DMS79 (cell line): ENCODE measurements at places on chromosomes 3 and 15.

GRCh38 chr15:57356636-57357035 is 19.7 kb upstream of the CGNL1 start:
- no peak for DNase-seq

DNA sequence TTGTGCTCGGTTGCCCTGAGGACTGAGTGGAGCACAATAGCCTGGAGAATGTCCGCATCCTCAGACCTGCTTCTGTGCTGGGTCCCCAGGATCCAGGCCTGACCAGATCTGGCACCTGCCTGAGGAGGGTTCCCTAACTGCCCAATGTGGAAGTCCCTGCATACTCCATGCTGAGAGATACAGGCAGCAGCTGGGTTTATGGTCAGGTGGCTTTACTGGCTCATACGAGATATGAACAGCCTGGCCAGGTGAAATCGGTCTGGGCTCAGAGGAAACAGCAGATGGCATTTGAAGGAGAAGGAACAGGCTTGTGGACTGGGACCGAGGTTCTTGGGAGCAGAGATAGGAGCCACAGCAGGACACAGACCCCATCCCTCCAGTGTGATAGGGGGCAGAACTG is 18.2 kb upstream of the KIF23 start:
- no peak for DNase-seq

- no peak for DNase-seq
Measured at GRCh38 chr15:68610825-68611224, 32.0 kb downstream of the CORO2B start.

GRCh38 chr3:32296251-32297204 is 58.0 kb downstream of the CMTM8 start:
- no peak for DNase-seq

GRCh38 chr3:69749461-69749860 is 10.2 kb downstream of the MITF start:
- DNase-seq = no peak

GRCh38 chr15:31200735-31201151 is 99.2 kb upstream of the TRPM1 start:
- DNase-seq = no peak
